GF-D8 (cell line): ENCODE measurements at places on chromosomes 7 and 10.

GRCh38 chr10:114350751-114351150 lies 53.6 kb downstream of the AFAP1L2 start:
- no peak for DNase-seq

DNA sequence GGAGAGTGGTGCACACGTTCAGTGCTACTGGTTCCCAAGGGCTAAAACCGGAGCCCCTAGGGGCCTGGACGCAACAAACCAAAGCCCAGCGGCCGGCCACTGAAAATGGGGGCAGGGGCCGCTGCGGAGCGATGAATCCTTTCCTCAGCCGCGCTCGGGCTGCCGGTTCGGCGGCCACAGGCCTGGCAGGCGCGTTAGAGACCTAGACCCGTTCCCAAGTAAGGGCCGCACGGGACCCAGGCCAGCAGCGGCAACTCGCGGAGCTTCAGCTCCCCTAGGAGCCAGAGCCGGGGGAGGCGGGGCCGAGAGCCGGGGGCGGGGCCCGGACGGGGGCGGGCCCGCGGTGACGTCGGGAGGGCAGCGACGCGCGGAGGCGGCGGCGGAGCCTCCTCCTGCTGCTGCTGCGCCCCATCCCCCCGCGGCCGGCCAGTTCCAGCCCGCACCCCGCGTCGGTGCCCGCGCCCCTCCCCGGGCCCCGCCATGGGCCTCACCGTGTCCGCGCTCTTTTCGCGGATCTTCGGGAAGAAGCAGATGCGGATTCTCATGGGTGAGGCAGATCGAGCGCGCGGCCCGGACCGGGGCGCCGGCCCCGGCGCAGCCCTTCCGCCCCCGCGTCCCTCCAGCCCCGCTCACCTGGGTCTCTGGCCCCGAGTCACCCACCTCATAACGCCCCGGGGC lies at the start of gene ARF5:
TSS of gene ARF5 (plus strand) at position 393 of the 678 bp plus-strand sequence. CDS start at position 481, 88 bp downstream.
- peak; percentile 48 for DNase-seq

- DNase-seq, result no peak
Measured at GRCh38 chr10:64076322-64076940, 555.2 kb downstream of the REEP3 start.

DNA sequence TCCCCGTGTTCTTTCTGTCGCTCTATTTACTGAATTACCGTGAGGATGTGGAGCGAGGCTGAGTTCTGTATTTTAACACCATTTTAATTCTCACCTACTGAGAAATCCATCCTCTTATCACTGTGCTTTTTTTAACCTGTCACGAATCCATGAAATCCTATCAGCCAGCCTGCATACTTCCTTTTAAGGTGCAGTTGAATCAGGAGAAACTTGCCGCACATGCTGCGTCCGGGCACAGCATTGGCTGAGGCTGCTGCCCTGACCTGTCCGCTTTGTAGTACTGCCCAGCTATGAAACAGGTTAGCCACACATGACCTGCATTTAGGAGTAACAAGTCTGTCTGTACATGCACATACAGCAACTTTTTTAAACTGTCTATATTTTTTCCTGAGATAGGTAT lies 82.5 kb downstream of the EGFR start:
- DNase-seq, result no peak

DNA sequence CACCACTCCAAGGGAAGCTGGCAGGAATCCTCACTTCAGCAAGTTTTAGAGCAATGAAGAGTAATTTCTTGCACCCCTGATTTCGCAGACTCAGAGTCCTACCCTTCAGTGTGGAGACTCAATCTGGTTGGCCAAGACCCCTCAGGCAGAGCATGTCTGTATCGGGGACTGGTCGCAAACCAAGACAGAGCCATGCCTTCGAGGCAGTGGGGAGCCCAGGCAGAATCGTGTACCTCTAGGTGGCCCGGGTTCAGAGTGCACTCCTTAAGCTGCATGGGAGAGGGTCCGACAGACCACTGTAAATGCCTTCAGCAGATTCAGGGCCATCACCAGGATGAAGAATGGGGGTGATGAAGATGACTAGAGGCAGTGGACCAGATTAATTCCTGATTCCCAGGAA lies 94.9 kb downstream of the STRA8 start:
- DNase-seq, result no peak

DNA sequence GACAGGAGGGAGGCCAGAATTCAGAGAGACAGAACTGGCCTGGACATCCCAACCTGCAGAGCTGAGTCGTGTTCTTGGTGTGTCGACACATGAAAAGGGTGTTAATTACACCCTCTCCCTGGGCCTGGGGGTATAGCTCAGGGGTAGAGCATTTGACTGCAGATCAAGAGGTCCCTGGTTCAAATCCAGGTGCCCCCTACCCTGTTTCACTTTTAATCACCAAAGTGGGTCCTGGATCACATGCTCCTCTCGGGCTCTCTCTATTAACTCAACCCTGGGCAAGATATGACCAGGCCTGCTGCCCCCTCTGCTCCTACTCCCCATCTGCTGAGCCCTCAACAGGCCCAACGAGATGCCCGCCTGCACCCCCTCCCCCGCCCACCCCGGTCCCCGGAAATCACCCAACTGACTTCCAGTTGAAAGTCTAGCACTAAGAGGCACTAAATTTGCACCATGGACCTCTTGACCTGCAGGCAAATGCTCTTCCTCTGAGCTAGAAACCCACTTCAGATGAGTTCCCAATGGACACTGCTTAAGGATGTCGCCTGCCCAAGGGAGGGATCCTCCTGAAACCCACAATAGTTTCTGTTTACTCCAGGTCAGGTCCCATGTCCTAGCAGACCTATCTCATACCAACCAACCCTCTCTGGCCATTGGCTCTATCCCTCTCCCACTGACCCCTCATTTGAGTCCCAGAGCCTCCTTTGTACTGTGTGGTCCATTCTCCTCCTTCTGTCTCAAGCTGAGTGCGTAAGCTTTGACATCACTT lies 137.6 kb downstream of the ZNF467 start:
- DNase-seq, result no peak

DNA sequence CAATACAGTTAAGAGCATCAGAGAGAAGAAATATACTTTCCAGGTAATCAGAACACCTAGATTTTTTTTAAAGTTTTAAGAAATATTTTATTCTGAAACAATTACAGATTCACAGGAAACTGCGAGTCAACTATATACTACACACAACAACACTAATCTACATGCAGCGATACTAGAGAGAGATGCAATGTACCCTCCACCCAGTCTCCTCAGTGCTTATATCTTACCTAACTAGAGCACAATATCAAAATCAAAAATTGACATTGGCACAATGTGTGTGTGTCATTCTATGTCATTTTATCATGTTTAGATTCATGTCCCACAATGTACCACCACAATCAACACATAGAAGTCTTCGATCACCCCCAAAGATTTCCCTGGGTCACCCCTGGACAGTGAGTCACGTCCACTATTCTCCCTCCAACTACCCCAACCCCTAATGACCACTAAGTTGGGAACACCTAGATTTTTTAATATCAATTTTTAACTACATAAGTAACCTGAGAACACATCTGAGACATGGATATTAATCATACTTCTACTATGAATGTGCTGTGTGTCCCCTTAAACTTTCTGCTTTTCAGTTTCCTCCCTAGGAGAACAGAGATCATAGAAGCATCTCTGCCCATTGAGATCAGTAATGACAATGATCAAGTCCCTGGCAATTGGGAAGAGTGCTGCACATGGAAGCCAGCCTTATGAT lies 86.5 kb downstream of the GSAP start:
- DNase-seq, result no peak

DNA sequence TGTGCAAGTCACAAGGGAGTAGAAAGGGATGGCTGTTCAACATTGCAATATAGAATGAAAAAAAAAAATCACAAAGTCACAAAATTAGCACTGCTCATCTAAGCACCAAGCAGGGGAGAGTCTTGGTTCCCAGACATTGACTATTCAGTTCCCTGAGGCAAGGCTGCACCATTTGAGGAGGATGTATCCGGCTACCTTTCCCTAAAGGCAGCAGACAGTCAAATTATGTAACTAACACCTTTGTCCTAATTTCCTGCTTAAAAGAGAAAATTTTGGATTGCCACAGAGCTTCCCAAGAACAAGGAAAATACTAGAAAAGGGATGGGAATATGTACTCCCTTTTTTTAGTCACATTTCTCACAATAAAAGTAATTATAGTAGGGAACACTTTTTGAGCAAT lies 148.1 kb downstream of the PCLO start:
- no peak for DNase-seq

GRCh38 chr10:15472431-15473395 lies 101.6 kb upstream of the FAM171A1 start:
- no peak for DNase-seq

GRCh38 chr10:21296575-21297355 lies 228.7 kb downstream of the SKIDA1 start:
- no peak for DNase-seq

GRCh38 chr7:50783801-50784507 lies 1.3 kb upstream of the GRB10 start:
- no peak for DNase-seq

DNA sequence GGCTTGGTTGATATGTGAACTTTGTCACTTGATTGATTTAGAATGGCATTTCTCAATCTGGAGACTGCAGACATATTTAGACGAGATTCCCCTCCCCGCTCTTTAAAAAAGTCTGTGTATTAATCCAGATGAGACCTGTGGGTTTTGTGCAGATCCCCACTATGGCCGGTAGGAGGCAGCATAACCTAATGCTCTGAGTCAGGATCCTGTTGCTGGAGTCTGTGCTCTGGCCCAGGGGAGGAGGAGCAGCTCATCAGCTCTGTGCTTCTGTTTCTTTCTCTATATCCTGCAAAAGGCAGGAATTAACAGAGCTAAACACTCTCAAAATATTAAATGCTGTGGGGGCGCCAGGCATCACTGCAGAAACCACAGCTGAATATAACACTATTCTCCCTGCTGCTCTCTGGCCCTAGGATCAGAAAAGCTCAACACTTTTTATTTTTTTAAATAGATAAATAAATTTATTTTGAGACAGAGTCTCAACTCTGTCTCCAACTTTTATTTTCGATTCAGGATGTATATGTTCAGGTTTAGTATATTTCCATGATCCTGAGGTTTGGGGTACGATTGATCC lies 23.9 kb upstream of the SEPHS1 start:
- peak; percentile 22 for DNase-seq

DNA sequence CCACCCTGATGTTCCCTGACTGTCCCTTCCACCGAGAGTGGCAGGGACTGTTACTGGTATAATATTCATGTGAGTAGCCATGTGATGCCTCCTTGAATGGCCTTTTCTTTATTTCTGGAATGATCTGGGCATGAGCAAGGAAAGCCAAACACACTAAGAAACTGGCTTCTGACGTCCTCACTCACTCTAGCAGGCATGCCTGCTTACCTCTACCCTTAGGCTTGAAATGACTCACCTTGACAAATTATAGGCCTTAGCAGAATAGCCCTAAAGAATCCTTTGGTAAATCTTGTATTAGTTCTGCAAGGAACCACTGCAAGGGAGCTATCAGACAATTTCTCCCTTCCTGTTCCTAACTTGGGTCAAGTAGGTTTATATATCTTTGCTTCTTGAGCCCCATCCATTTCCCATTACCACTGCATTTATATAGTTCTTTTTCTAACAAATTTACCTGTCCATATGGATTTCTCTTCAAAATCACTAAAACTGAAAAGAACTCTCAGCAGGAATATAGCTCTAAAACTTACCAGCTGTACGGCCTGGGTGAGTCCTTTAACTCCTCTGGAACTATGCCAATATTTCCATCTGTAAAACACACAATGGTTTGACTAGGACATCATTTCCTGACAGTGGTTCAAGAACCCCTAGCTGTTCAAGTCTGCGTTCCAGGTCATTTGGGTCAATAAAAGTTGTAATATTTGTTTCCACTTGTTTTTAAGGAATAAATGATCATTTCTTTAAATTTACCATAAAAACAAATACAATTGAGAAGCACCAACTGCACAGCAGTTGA lies 13.0 kb upstream of the NDUFA5 start:
- no peak for DNase-seq

DNA sequence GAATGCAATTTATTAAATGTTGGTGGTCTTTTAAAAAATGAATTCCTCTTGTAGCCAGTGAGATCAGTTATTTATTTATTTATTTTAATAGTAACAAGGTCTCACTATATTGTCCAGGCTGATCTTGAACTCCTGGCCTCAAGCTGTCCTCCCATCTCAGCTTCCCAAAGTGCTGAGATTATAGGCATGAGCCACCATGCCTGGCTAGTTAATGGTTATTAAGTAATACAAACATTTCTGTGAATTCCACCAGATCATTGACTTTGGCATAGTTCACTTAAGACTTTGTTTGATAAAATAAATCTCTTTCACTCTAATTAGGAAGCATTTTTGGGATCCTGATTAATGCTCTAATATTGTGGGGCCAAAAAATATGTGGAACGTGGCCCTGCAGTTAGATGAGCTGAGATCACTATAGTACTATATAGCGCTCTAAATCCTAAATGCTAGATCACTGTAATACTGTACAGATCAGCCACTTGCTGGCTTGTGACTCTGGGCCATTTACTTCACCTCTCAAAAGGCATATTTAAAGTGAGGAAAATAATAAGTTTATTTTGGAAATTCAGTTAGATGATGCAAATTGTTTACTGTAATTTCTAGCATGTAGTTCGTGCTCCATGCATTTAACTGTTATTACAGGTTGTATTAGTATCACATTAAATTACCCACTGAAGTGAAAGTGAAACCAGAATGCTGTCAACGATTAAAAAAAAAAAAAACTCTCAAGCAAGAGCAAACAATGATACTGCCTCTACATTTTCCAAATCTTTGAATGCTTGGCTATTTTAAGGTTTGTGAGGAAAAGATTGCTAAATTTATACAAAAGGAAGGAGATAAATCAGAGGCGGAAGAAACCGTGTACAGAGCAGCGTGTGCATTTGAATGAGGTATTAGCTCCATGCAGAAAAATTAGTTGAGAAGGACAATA lies 15.9 kb upstream of the FAS start:
- DNase-seq, result no peak

DNA sequence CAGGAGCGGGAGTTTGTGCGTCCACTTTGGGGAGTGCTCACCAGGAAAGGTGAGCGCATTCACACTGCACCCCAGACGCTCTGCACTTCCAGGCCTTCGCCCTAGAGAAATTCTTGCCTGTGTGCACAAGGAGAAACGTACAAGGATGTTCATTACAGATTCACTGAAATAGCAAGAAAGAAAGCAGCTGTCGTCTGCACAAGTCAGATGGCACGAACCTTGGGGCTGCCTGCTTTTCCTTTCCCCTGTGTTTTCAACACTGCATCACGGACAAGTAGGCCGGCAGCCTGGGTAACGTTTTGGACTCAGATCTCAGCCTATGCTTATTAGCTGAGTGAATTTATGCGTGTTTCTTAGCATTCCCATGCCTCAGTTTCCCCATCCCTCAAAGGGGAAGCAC lies 546.8 kb upstream of the FOXK1 start:
- DNase-seq, result no peak

DNA sequence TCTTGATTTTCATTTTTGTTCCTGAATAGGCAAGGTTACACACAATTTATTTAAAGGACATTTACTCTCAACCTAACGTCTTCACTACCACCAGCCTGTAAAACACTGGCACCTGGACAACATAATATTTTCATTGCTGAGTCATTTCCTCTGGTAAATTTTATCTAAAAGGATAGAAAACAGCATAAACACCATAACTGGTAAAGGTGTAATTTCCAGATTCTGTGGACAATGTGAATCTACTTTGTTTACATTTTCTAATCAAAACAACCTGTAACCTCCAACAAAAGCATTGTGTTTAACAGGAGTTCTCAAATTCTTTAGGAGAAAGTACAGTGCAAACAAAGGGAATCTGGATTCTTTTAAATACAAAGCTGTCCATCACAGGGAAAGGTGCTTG lies 472.0 kb upstream of the AKR1E2 start:
- no peak for DNase-seq
